ENCODE measurements at places on chromosomes 2 and 18.

- no peak for DNase-seq
Measured at GRCh38 chr2:86675511-86676015, 44.5 kb upstream of the RMND5A start.

GRCh38 chr2:172168917-172169346, 66.2 kb upstream of the DLX2 start:
- no peak for DNase-seq

- no peak for DNase-seq
Measured at GRCh38 chr2:240946046-240946445, 39.9 kb downstream of the CROCC2 start.

- DNase-seq, result no peak
Measured at GRCh38 chr2:28567061-28567471, 71.2 kb downstream of the PLB1 start.

DNA sequence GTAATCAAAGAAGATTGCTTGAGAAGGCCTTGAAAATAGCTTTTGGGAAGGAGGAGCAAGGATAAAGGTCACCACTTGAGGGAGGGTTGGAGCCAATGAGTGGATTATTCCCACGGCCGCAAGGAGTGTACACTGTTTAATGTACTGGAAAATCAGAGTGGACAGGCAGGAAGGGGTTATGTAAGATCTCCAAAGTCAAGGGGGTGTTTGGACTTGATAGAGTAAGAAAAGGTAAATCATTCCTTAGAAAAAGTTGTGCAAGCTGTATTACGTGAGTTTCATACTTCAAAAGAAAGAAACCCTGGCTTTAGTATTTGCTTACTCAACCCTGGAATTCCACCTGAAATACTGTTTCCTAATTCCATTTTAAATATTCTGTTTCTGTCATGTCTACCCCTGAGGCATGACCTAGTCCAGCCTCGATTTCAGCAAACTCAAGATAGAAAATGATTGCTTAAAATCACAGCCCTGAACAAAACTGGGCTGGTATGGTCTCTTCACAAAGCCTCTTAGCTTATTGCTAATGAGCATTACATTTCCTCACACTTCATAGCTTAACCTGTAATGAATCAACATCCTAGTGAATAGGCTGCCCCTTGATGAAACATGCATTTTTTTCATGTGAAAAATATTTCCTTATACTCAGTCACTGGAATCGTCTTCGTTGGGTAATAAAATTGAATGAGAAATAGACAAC, 1.1 kb downstream of the MREG start:
- no peak for DNase-seq

GRCh38 chr2:137977790-137978189, 13.5 kb downstream of the HNMT start:
- DNase-seq, result no peak

GRCh38 chr2:30266705-30267104, 35.4 kb downstream of the LBH start:
- DNase-seq, result no peak

DNA sequence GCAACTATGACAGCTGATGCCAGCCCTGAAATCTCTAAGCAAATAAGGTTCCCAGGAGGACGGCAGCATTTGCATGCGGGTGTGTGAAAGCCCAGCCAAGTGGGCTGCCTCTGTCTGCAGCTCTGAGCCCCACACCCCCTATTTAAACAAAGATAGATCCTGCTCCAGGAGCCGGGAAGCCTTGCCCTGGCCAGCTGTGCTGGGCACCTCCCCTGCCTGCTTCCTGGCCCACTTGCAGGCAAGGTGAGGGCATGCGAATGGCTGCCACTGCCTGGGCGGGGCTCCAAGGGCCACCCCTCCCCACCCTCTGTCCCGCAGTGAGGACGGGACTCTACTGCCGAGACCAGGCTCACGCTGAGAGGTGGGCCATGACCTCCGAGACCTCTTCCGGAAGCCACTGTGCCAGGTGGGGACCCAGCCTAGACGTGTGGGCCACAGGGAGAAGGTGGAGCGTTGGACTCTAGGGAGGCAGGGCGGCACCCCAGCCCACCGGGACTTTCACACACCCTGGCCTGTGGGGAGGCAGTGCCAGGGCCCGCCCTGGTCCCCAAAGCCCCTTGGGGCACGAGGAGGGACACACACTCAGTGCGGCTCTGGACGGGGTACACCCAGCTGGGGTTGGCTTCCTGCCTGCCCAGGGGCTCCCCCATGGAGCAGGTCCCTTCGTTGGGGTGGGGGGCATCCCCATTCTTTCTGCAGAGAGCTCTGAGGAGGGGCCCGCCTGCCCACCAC, at the start of gene ANO7:
Gene ANO7, plus strand, starts transcription at position 317 of the 732 bp plus-strand sequence. CDS start 1,387 bp downstream, outside the sequence.
- no peak for DNase-seq

GRCh38 chr18:70373042-70373519, 84.2 kb downstream of the SOCS6 start:
- DNase-seq, result no peak

DNA sequence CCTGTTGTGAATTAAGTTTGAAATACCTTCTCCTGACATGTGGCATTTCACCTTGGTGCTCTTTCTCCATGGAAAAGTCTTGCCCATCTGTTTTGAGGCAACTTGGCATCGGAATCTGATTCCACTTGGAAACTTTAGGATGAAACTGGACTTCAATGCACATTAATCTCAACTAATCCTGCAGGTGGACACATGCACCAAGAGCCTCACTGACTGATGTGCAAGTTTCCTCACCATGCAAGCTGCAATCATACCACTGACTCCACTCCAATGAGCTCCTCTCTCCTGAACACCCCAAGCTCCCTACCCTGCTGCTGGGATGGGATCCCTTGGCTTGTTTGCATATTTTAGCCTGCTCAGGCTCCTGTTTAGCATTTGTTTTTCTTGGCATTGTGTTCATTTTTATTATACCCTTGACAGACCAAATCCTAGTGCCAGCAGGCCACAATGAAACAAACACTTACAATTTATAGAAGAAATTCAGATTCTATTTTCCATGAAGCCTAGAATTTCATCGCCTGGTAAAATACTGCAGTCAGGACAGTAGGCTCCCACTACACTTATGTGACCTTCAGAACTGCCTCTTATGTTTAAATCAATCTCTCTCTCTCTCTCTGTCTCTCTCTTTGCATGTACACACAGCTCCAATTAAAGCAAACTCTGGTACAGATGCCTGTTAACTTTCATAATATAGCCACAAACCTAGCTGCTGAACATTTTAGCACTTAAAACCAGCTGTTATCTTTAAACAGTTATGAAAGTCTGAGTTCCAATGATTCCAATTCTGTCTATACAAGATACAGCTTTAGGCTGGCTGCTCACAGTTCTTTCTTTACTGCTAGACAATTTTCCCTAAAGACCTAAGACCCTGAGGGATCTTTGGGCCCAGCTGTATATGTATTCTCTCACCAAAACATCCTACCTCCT, 141.5 kb downstream of the OSR1 start:
- no peak for DNase-seq

DNA sequence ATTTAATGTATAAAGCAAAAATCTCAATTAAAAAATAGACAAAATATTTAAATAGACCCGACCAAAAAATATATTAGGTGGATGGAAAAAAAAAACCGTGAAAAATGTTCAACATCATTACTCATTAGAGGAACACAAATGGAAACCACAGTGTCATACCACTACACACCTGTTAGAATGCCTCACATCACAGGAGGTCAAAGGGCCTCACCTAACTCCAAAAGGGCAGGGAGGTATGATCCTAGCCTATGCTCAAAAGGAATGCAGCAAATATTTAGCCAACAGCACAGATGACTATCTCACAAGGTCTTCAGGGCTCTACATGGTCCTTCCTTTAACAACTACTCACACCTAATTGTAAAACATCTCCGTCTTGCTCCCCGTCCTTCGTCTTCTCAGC, 185.5 kb upstream of the SETBP1 start:
- DNase-seq, result no peak

DNA sequence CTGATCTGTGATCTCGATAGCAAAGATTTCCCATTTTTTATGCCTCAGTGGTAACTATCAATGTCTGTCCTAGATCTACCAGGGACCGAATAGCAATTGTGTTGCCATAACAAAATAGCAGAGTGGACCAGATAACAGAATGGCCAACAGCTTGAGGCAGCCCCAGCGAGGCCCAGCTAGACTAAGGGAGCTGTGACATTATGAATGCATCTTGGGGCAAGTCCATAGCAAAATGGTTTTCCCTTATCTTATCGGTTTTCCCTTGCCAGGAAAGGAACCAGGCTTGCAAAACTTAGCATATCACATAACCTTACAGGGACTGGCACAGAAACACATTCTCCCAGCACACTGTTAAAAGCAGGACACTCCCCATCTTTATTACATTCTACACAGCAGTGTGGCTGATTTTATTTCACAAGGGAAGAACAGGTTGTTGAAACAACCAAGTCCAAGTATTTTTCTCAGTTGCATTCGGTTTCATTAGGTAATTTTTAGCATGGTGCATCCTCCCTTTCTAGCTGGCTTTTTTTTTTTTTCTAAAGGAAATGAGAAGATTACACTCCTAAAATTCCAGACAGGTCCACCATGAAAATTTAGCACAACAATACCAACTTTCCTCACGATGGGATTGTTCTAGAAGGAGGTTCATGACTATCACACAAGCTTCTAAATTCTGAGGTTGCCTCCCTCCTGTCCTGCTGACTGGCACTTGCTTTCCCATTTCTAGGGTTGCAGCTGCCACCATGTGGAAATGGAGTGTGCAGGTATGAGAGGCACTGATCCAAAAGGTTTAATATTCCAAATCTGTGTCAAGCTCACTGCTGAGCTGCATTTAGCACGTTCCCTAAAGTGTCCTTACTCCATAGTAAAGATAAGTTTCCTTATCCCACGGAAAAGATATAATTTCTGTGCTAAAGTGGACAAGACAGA, 97.0 kb upstream of the SLC35G4 start:
- no peak for DNase-seq

All from brain pericyte (primary cell).